Left renal pelvis (tissue), 4 donors: ENCODE measurements at places on chromosomes 12 and 14. TPM values are rescaled to one million over a fixed set of nuclear protein-coding genes. Genes with fewer than 3 reads are reported as not detected.

Gene HCAR3
- 0.34 TPM for polyA plus RNA-seq

DNA sequence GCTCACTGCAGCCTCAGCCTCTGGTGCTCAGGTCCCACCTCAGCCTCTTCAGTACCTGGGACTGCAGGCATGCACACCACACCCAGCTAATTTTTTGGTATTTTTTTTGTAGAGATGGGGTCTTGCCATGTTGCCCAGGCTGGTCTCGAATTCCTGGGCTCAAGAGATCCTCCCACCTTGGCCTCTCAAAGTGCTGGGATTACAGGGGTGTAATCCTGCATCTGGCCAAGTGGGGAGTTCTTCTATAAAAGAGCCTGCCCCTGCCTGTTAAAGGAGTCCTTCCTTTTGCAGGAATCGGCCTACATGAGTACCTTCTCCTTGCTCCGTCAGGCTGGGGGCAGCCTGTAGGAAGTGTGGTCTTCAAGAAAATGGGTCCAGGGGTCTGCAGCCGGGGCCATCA is 54.1 kb upstream of the RASSF3 start:
- DNase-seq = no peak

- DNase-seq = no peak
Observed at GRCh38 chr14:35221462-35221861, 70.7 kb upstream of the PSMA6 start.

- DNase-seq = no peak
Observed at GRCh38 chr12:14577344-14577743, 9.7 kb upstream of the PLBD1 start.

DNA sequence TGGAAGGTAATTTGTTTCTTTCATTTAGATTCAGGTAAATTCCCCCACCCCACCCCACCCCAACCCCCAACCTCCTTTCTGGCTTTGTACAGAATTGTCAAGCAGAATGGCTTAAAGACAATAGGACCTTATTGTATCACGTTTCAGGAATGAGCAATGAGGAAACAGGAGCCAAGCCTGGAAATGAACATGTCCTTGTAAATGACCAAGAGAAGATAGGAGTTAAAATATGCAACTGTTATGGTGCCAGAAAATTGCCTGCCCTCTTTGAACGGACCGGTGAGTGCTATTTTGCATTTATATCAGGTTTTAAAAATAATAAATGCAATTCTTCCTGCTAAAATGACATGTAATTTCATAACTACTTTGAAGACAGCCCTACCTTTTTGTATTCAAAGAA is 141.6 kb upstream of the PELI2 start:
- no peak for DNase-seq

DNA sequence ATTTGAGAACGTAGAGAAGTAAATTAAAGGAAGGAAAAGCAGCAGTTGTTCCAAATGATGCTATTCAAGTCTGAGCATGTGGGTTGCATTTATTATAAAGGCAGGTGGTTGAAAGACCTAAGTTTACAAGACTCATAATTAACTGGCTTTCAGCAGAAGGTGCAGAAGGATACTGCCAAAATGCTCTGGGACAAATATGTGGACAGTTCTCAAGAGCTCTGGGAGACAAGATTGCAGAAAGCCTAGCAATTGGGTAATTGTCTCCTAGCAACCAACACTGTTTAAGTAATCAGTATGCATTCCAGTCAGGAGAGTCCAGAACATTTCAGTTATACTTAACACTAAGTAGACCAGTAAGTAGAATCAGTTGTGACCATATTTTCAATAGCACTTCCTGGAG is 131.5 kb downstream of the GPR135 start:
- no peak for DNase-seq

GRCh38 chr12:112032292-112032691 is 19.1 kb downstream of the ERP29 start:
- DNase-seq = no peak

- DNase-seq = no peak
Observed at GRCh38 chr14:105317546-105317945, 3.0 kb downstream of the PACS2 start.

GRCh38 chr12:116244001-116244400 is 33.5 kb downstream of the MED13L start:
- no peak for DNase-seq
